ENCODE measurements at places on chromosomes 5 and 9.

DNA sequence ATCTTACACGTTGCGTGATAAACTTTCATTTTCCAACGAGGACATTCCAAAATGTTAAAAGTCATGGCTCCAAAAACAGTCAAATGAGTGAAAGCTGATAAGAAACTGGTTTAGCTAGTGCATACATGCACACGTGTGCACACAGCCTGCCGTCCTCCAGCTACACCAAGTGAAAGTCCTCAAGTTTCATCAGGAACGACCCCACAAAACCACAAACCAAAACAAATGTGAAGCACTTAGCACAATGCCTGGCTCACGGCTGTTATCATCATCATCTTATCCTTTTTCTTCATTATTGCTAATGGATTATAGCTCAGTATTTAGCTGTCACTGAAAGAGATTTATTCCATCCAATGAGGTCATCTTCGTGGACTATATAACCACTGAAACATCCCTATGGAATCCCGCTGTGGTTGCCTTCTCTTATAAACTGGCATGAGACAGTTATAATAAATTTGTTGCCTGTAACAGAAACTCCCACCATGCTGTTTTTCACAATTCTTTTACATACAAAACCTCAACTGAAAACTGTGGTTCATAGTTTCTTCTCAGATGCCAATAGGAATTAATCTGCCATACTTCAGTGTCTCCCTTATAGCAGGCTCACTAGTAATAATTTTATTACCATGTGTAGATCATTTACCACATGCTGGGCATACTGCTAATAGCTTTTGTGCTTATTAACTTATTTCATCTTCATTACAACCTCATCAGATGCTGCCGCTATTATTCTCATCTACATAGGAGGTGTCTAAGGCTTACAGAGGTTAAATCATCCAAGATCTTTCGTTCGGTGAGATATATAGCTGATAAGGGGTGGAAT, 56.1 kb downstream of the SAXO1 start:
- DNase-seq = no peak

GRCh38 chr9:99773468-99774138, 48.1 kb upstream of the NR4A3 start:
- DNase-seq = no peak

DNA sequence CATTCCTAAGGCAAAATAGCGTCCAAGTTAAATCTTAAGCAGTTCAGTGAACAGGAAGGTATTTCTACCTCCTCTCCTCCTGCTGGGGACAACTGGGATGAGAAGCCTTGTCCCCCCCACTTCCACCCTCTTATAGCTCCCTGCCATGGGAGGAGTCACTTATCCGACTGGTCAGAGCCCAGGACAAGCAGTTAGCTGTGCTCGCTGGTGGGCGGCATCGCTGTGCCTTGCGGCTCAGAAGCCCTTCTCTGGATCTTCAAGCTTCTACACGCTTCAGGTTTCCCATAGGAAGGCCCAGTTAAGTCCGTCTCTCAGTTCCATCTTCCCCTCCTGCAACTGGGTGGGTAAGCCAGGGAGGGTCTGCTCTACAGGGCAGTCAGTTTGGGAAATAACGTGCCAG, 77.2 kb downstream of the PAX5 start:
- DNase-seq = no peak

DNA sequence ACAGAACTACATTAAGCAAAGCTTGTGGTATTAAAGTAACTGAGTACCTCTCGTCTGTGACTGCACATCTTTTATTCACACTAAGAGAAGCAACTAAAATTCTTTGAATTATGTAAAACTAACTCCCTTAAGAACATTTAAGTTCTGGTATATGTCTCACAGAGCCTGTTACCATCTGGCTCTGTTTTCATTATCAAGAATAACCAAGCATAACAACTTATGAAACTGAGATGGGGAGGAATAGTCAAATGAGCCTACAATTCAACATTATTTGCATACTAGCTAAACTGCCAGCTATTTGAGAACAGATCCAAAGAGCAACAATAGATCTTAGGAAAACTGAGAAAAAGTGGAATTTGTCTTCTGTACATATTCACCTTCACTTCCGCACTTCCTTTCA, 25.3 kb upstream of the ISOC1 start:
- DNase-seq = no peak

DNA sequence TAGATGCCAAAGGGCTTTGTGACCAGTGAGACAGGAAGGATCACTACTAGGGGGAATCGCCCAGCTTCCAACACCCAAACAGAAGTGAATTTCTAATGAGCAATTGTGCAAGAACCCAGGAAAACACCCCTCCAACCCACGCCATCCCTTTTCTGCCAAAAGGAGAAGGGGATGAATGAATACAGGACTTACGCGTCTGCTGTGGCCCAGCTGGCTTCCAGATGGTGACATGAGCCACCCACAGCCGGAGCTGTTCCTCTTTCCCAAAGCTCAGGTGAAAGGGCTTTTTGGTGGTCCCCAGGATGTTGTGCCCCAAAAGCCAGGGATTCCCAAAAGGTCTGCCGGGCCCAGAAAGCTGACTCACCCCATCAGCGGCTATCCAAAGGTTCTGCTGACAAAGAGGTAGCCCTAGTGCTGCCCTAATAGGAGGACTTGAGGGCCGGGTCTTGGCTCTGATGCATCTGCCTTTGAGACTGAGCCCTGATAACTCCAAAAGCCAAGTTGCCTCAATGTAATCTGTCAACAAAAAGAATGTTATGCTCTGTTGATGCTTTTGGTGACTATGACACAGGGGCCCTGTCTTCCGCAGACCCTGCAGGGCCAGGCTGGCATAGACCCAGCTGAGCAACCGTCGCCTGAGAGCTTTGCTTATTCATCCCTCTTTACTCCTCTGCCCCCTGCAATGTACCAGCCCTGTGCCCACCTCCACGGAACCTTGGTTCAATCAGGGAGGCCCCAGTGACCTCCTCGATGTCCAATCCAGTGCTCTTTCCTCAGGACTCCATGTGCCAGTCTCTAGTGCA, 14.5 kb downstream of the GSN start:
- no peak for DNase-seq

- no peak for DNase-seq
Measured at GRCh38 chr5:132237670-132238069, 10.0 kb upstream of the P4HA2 start.

DNA sequence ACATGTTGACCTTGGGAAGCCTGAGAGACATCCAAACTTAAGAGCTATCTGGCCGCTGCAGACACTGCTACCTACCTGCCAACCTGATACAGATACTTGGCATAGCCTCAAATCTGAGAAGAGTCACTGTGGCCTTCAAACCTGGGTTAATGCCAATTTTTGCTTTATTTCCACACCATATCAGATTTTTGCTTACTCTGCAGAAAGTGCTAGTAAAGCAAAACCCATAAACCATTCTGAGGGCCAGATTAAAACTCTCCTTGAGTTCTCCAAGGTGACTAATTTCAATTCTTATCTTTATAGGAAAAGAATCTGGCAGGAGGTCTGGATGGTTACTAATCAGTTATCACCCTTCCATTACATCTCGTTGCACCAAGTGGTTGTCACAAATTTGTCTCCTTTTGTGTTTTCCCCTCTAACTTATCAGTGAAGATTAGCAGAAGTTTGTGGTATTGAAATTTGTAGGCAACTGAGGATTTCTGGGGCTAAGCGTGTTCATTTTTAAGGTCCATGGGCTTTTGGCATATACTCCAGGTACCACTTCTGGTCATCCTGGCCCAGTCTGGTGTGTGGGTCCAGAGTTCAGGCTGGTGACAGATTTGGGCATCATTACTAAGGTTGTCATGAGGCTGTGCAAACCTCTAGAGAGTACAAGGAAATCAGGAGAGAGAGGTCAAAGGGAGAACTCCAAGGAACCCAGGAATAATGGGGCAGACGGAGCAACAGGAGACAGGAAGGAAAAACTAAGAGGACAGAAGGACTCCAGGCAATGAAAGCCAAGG, 177.9 kb downstream of the TSSK1B start:
- no peak for DNase-seq

DNA sequence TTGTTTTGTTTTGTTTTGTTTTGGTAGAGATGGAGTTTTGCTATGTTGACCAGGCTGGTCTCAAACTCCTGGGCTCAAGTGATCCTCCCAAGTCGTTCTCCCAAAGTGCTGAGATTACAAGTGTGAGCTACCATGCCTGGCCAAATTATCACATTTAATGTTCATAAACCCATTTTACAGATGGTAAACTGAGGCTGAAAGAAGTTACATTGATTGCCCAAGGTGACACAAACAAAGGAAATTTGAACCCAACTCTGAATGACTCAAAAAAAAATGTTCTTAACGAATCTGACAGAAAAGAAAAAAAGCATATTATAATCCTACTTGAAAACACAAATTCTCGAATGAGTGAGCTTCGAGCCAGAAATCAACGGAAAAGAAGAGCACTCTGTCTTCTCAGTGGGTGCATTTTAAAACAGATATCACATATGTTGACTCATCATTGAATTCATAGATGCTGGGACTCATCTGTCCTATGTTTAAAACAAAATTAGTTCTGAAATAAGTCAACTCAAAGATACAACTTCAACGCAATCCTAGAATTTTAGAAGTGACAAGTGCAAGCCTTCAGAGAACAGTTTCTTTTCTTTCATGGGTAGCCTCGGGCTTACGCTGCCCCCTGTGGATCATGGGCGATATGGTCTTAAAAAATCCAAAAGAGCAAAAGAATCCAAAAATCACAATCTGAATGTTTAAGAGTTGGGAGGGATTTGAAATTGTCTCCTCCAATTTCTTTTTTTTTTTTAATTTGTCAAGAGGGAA, 28.4 kb downstream of the TIMD4 start:
- no peak for DNase-seq

DNA sequence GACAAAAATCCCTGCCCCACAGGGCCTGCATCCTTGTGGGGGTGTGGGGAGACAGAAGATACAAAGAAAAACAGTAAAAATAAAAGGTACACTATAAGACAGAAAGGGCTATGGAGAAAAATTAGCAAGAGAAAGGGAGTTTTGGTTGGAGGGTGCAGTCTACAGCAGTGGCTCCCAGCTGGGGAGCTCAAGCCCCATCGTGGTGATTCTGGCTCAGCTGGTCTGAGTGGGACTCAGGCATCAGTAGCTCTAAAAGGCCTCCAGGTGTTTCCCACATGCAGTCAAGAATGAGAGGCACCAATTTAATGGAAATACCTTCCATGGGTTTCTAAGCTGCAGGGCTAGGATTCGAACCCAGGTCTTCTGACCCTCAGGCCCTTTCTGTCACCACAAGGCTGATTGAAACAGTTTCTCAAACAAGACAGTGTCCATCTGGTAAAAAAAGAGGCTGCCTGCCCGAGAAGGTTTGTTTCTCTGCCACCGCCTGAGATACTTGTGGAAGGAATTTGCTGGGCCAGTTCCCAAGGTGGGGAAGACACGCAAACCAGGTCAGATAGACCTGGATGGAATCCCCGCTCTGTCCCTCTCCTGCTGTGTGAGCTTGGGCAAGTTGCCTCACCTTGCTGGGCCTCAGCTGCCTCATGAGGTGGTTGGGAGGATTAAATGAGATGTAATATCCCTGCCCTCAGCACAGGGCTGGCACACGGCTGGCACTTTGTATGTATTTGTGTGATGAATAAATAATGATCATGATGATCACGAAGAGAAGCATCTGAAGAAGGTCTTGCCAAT, 43.1 kb downstream of the COL27A1 start:
- DNase-seq = no peak

DNA sequence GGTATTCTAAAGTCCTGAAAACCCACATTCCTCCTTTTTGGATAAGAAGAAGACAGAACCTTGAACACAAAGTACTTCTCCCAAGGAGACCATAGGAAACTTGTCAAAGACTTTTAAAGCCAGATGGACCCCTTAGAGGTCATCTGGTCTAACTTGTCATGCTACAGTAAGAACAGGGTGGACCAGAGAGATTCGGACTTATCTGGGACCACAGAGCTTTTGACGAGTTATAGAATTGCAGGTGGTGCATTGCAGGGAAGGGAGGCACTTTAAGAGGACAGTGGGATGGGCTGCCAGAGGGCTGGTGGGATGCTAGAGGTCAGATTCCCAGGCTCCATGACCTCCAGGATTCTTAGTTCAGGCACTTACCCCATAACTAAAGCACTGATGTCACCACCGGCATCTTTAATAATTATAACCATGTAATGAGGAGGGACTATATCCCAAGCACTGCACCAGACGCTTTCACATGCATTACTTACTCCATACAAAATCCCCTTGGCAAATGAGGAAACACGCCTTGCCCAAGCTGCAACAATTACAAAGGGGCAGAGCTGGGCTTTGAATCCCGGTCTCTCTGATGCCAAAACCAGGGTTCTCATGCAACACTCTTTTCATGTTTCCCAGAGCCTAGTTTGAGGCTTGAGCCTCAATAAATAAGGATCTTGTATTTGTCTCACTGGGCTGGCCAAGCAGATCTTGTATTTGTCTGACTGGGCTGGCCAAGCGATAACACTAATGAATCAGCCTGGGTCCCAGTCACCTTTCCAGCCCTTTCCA, 12.8 kb upstream of the GPX3 start:
- no peak for DNase-seq

- DNase-seq = no peak
Measured at GRCh38 chr9:114058688-114059046, 19.4 kb downstream of the AMBP start.

DNA sequence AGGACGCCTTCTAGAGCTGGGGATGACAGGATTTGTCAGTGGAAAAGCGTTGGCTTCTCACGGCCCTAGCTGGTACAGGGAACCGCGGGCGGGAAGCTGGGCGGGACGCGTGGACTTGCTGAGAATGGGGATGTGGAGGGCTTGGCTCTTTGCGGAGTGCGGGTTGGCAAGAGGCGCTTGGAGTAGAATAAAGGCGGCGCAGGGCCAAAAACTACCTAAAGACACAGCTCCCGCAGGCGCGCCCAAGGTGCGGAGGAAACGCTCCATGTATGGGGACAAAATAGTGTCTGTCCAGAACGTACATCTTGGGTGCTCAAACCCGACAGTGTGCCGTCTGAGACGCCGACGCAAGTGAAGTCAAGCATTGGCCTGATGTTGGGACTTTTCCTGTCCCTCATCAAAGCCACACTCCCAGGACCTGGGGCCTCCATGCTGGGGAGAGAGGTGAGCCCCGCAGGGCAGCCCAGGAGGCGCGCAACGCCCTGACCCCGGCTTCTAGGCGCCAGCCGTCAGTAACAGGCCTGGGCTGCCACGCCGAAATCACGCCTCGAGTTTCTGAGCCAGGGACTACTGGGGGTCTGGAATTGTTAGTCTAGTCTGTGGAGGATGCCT, 1.6 kb upstream of the NKX2-5 start:
- DNase-seq = no peak

DNA sequence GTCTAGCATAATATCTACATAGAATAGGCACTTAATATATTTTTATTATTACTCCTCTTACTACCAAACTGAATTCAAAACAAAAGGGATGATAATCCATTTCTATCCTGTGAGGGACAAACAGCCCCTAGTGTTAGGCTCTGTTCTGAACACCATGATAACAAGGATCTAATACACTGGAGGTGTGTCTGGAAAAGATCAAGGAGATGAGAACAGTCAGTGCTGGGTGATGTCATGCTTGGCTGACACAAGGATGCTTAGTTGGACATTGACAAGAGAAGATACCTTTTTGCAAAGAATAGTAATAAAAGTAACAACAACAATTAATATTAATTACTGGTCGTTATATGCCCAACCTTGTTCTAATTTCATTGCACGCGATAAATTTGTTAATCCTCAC, 458.7 kb downstream of the EBF1 start:
- DNase-seq = no peak

- DNase-seq = no peak
Measured at GRCh38 chr5:108278285-108279240, 103.3 kb downstream of the FBXL17 start.
